ENCODE measurements at places on chromosomes 7 and 10.

- peak; percentile 52 for DNase-seq
These were observed 25.3 kb upstream of the CUX1 start for GRCh38 chr7:101792051-101792681.

- no peak for DNase-seq
These were observed 24.5 kb downstream of the UMAD1 start for GRCh38 chr7:7665031-7665430.

- DNase-seq = no peak
These were observed 250.4 kb downstream of the GATA3 start for GRCh38 chr10:8304861-8305260.

DNA sequence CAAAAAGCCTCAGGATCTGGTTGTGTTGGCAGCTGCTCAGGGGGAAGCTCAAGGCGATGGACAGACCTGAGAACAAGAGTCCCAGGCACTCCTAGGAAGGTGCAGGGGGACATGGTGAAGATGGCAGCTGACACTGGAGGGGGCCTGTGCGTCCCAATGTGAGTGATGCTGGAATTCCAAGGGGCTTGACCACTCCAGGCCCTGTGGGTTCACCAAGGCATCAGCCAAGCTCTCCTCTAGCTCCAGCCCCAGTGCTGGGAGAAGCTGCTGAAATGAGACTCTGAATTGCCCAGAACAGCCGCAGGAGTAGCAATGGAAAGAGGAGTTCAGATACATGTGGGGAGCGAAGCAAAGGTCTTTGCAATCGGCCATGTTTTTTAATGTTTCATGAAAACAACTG, 16.0 kb downstream of the UPP1 start:
- no peak for DNase-seq

DNA sequence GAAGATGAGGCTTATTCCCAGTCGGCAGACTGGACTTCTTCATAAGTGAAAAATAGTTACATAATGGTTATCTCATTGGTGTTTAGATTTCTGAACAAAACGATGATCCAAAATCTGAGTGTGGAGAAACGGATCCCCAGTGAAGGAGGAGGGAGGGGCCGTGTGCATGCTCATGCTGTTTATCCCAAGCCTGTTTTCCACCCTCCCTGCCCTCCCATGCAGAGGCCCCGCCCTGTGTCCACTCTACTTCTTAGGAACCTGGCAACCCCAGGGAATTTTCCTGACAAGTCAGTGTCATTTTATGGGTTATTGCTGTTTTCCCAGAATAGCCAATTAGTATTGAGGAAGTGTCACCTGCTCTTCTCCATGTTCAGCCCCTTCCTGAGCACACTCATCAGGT, 174.0 kb downstream of the CELF2 start:
- no peak for DNase-seq

- DNase-seq = peak; percentile 57
These were observed 10.1 kb upstream of the OPN4 start for GRCh38 chr10:86644152-86644793.

- DNase-seq = no peak
These were observed 54.8 kb downstream of the CADPS2 start for GRCh38 chr7:122831436-122831835.

Measured in fibroblast of mammary gland (primary cell).